ENCODE measurements at places on chromosomes 6 and 20. TPM values are rescaled to one million over a fixed set of nuclear protein-coding genes. Genes with fewer than 3 reads are reported as not detected.
A peak's percentile ranks its signal among the peaks of the same experiment; 100 is the strongest.

DNA sequence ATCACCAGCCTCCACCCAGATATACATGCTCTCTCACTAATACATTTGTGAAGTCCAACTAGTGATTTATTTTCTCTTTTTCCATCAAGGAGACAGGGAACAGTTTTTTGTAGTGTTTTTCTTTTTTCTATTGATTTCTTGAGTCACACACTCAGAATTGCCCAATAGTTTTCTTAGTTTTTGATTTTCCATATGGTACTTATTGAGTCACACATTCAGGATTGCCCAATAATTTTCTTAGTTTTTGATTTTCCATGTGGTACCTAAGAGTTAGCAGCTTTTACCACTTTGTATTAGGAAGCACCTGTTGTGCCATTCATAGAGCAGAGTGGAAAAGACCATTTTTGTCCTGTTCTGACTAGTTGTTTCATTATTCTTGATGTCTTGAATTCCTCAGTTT, 1268.8 kb downstream of the EPHA7 start:
- no peaks in the 10 kb centered on the region for H3K36me3 ChIP-seq
- H3K4me3 ChIP-seq: no peak overlapping the region
- no peak overlapping the region for H3K27ac ChIP-seq
- no peaks in the 10 kb centered on the region for H3K27me3 ChIP-seq

GRCh38 chr6:67694127-67694526, 941.0 kb upstream of the ADGRB3 start:
- no peak for DNase-seq
- H3K27ac ChIP-seq: no peak overlapping the region
- H3K4me3 ChIP-seq: no peak overlapping the region
- H3K36me3 ChIP-seq: no peaks in the 10 kb centered on the region

DNA sequence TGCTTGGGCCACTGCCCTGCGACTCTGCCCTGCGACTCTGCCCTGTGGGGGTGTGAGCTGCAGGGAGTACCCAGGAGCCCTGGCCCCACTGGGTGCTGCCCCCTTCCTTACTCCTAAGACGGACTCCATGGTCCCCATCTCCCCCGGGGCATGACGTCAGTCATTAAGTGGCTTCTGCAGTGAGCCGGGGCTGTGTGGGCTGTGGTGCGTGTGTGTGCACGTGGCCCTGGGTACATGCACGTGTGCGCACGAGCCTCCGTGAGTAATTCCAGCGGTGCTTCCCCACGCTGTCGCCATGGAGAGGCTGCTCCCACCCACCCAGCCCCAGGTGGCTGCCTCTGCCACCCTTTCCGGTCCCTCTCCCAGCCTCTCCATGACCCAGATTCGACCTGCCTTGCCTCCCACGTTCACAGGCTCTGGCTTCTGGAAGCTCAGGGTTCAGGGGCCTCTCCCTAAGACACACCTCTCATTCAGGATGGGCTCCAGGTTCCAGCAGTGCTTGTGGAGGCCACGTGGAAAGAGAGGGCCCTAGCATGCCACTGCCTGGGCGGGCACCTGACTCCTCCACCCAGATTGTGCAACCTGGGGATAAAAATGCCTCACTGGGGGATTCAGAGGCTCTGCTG, 88.3 kb downstream of the DLGAP4 start:
- no peak for DNase-seq
- H3K4me3 ChIP-seq: no peak overlapping the region
- no peak overlapping the region for H3K27ac ChIP-seq
- peaks cover 3% of the 10 kb centered on the region for H3K27me3 ChIP-seq
- no peaks in the 10 kb centered on the region for H3K4me1 ChIP-seq
- no peaks in the 10 kb centered on the region for H3K36me3 ChIP-seq

GRCh38 chr6:132598473-132598872, 8.9 kb upstream of the TAAR5 start:
- no peak overlapping the region for H3K27ac ChIP-seq
- no peak overlapping the region for H3K4me3 ChIP-seq
- H3K27me3 ChIP-seq: no peaks in the 10 kb centered on the region

Gene HLA-DOB
- not detected for total RNA-seq

- H3K4me3 ChIP-seq: no peak overlapping the region
- peak overlapping the region; percentile 65 for H3K27ac ChIP-seq
- H3K4me1 ChIP-seq: peaks cover 49% of the 10 kb centered on the region
- no peak for DNase-seq
- no peaks in the 10 kb centered on the region for H3K27me3 ChIP-seq
These were observed 8.6 kb downstream of the SULF2 start for GRCh38 chr20:47776639-47777038.

GRCh38 chr6:22071270-22072041, 225.4 kb downstream of the PRL start:
- H3K36me3 ChIP-seq: no peaks in the 10 kb centered on the region
- peak overlapping the region; percentile 43 for H3K27ac ChIP-seq
- no peak for DNase-seq
- peaks cover 4% of the 10 kb centered on the region for H3K4me1 ChIP-seq
- no peaks in the 10 kb centered on the region for H3K27me3 ChIP-seq

Gene MAPK13
- 200 TPM for total RNA-seq

Gene C6orf141
- total RNA-seq: 15.0 TPM

DNA sequence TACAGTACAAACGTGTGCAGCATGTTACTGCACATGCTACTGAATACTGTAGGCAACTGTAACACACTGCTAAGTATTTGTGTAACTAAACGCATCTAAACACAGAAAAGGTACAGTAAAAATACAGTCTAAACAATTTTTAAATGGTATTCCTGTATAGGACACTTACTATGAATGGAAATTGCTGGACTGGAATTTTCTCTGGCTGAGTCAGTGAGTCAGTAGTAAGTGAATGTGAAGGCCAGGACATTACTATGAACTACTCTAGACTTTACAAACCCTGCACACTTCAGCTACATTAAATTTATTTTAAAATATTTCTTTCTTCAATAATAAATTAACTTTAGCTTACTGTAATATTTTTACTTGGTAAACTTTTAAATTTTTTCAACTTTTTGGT, 225.0 kb upstream of the TENT5A start:
- H3K4me1 ChIP-seq: no peaks in the 10 kb centered on the region
- no peak overlapping the region for H3K27ac ChIP-seq
- DNase-seq: no peak
- H3K4me3 ChIP-seq: no peak overlapping the region
- no peaks in the 10 kb centered on the region for H3K27me3 ChIP-seq
- H3K36me3 ChIP-seq: no peaks in the 10 kb centered on the region

DNA sequence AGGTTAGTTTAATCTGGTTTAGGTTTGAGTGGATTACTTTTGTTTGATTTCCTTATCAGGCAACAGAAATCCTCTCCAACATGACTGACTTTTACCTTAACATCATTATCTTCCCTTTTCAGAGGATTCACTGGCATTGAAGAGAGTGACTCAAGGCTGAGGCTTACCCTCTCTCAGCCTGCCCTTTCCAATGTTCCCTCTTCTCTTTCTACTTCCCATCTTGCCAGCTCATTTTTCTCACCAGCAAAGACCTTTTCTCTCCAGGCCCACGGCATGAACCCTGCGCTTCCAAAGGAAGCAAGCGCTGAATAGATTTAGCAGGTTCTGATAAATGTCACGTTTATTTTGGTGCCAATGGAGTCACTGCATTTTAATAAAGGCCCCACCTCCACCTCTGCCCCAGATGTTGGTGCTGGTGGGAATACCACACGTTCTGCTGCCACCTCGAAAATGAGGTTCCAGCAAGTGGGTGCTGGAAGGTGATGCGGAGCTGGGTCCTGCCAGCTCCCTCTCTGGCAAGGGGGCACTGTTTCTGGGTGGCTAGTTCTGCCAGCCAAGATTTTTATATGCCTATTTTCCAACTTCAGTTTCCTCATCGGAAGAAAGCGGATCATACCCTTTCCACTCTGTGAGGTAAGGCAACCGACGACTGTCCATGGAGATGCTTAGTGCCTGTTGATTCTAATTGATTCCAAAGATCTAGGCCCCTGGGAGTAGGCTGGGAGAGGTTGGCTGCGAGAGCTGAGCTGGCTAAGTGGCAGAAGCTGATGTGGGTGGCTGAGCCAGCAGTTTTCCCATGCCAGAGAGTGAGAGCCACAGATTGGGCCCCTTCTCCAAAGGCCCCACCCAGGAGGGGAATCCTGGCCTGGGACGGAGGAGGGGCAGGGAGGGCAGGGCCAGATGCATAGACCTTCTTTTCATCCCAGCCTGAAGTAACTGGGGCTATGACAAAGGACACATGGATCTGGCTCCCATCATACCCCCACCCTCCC, 87.7 kb upstream of the MAFB start:
- no peak overlapping the region for H3K4me3 ChIP-seq
- DNase-seq: no peak
- H3K27ac ChIP-seq: no peak overlapping the region
- no peaks in the 10 kb centered on the region for H3K27me3 ChIP-seq

- H3K27me3 ChIP-seq: no peaks in the 10 kb centered on the region
- H3K4me1 ChIP-seq: no peaks in the 10 kb centered on the region
- no peak overlapping the region for H3K4me3 ChIP-seq
- H3K36me3 ChIP-seq: no peaks in the 10 kb centered on the region
- no peak for DNase-seq
These were observed 228.0 kb downstream of the CLVS2 start for GRCh38 chr6:123224077-123224476.

- H3K4me3 ChIP-seq: no peak overlapping the region
- DNase-seq: no peak
- H3K36me3 ChIP-seq: no peaks in the 10 kb centered on the region
- no peaks in the 10 kb centered on the region for H3K27me3 ChIP-seq
- H3K27ac ChIP-seq: no peak overlapping the region
- no peaks in the 10 kb centered on the region for H3K4me1 ChIP-seq
These were observed 23.6 kb upstream of the THEMIS start for GRCh38 chr6:127924440-127924839.

DNA sequence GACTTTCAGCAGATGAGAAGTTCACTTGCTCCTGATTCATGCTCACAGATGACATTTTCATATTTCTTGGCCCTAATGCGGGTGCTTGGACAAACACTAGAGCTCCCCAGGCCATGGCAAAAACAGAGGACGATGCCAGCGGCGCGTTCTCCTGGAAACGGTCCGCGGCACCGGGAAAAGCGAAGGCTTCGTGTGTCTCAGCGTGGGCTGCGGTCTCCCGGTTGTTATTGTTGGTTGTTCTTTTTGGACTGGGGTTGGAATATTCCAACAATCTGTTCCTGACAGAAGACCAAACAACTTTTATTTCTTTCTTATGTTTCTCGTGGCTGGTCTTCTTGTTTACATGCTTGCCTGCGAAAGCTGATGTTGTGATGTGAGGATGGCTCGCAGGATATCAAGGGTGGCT, 46.8 kb upstream of the NEDD9 start:
- H3K27me3 ChIP-seq: no peaks in the 10 kb centered on the region
- H3K4me3 ChIP-seq: no peak overlapping the region
- peaks cover 73% of the 10 kb centered on the region for H3K4me1 ChIP-seq

- H3K27me3 ChIP-seq: no peaks in the 10 kb centered on the region
- no peak overlapping the region for H3K4me3 ChIP-seq
- H3K4me1 ChIP-seq: no peaks in the 10 kb centered on the region
- no peak overlapping the region for H3K27ac ChIP-seq
- no peaks in the 10 kb centered on the region for H3K36me3 ChIP-seq
These were observed 213.5 kb upstream of the FAM83B start for GRCh38 chr6:54632984-54633565.

- H3K36me3 ChIP-seq: no peaks in the 10 kb centered on the region
- peak overlapping the region; percentile 87 for H3K27ac ChIP-seq
- peak; percentile 73 for DNase-seq
- no peak overlapping the region for H3K4me3 ChIP-seq
These were observed 12.8 kb upstream of the DSTN start for GRCh38 chr20:17556837-17557674.

Gene ELMO2
- total RNA-seq: 24.6 TPM

Gene RSPO3
- 0.80 TPM for total RNA-seq

Gene PGC
- 1.5 TPM for total RNA-seq

Gene HDGFL1
- not detected for total RNA-seq

Gene LINC00237
- total RNA-seq: not detected

Gene ASIP
- not detected for total RNA-seq

- DNase-seq: no peak
- no peaks in the 10 kb centered on the region for H3K36me3 ChIP-seq
- H3K27ac ChIP-seq: peak overlapping the region; percentile 77
- no peaks in the 10 kb centered on the region for H3K4me1 ChIP-seq
- no peaks in the 10 kb centered on the region for H3K27me3 ChIP-seq
These were observed 24.4 kb downstream of the ARMC2 start for GRCh38 chr6:108872575-108872974.
